ENCODE measurements at places on chromosomes 5 and 9.
A peak's percentile ranks its signal among the peaks of the same experiment; 100 is the strongest.

DNA sequence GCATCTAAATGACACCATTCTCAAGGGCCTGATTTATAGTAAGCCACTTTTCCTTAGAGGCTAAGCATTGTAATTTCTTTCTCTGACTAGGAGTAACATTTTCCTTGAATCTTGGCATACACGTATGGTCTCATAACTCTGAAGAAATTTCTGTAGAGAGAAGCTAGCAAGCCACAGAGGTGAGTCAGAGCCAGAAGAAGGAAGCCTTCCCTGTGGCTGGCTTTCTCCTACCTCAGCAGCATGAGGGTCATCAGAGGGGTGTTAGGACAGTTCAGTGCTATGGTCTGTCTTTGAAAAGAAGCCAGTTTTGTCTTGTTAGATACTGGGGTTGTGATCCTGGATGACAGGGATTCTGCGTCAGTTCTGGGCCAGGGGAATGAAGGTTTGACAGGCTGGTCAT, 3.2 kb downstream of the SNX30 start:
- no peak for DNase-seq

- DNase-seq: no peak
Observed at GRCh38 chr5:9318031-9318430, 227.8 kb downstream of the SEMA5A start.

DNA sequence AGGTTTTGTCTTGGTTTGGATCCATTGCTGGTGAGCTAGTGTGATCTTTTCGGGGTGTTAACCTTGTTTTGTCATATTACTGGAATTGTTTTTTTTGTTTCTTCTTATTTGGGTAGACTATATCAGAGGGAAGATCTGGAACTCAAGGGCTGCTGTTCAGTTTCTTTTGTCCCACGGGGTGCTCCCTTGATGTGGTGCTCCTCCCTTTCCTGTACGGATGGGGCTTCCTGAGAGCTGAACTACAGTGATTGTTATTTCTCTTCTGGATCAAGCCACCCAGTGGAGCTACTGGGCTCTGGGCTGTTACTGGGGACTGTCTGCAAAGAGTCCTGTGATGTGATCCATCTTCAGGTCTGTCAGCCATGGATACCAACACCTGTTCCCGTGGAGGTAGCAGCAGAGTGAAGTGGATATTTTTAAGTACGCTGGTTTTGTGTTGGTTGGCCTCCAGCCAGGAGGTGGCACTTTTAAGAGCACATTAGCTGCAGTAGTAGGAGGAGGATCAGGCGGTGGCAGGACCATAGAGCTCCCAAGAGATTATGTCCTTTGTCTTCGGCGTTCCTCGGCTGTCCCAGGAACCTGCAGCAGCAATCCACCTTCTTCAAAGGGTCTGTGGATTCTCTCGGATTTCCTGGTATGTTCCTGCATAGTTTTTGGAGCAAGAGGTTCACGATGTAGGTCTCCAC, 27.2 kb downstream of the SCAMP1 start:
- no peak for DNase-seq

GRCh38 chr5:176768174-176768970, 42.0 kb upstream of the UNC5A start:
- DNase-seq: no peak

GRCh38 chr9:71393005-71393404, 271.6 kb upstream of the TRPM3 start:
- DNase-seq: no peak

DNA sequence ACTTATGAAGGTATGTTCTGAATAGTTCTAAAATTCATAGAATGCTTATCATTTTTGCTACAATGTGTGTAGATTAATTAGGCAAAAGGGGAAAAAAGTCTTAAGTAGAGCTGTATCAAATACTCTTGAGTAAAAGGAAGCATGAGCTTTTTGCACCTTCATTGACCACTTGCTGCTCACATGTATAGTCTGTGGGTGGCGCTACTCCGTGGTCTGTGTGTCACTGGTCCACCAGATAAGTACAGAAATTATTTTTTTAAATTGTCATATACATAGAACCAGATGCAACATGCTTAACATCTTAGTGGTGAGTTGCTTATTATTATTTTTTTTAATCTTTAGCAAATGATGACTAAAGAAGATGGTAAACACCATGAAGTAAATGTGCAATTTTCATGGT, 130.2 kb downstream of the MAN2A1 start:
- no peak for DNase-seq

DNA sequence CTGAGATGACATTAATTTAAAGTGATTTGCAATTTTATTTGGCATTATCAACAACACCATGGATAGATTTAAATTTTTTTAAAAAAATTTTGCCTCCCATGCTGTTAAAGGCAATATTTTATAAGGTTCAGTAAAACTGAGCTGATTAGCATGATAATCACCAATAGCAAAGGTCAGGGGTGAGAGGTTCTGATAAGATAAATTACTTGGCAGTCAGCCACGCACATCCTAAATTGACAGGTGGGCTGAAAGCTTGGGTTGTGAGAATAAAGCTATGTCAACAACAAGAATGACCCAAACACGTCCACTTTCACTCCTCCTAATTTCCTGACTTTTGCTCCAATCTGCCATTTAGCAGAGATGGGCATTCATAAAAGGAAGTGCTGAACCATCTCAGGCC, 127.1 kb downstream of the LHFPL2 start:
- no peak for DNase-seq

GRCh38 chr5:131684051-131684450, 49.0 kb upstream of the RAPGEF6 start:
- DNase-seq: no peak

DNA sequence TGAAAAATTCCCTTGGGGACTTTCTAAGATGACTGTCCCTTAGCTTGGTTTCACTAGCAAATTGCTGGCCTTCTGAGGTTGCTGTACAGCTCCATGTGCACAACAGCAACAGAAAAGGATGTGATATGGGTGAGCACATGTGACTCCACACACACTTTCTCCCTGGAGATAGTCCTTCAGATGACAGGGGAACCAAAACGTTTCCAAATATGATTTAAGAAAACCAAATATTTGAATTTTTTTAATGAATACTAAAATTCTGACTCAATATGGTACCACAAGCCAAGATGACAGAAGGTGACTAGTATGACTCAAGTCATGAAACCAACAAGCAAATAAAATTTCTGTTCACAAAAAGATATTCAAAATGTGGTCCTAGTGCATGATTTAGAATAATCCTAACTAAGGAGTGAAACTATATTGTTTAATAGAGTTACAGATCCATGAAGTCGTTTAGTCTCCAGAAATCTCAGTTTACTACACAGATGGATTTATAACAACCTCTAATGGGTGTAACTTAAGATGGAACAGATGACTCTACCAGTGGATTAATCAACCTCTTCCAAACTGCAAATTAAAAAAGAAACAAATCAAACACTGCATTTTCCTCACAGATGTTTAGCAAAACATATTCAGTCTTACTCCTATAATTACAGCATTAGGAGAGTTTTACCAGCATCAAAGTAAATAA, 144.8 kb upstream of the PIK3R1 start:
- DNase-seq: peak; percentile 72

DNA sequence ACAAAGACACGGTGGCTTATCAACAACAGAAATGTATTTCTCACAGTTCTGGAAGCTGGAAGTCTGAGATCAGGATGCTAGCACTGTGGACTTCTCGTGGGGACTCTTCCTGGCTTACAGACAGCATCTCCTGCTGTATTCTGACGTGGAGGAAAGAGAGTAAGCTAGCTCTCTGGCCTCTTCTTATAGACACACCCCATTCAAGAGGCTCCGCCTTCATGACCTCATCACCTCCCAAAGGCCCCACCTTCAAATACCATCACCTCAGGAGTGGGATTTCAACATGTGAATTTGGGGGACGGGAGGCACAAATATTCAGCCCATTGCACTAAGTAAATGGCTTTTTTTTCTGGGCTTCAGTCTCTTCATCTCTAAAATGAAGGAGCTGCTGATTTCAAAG, 27.6 kb downstream of the KCNMB1 start:
- no peak for DNase-seq

GRCh38 chr5:35483780-35484179, 133.9 kb upstream of the SPEF2 start:
- DNase-seq: no peak

DNA sequence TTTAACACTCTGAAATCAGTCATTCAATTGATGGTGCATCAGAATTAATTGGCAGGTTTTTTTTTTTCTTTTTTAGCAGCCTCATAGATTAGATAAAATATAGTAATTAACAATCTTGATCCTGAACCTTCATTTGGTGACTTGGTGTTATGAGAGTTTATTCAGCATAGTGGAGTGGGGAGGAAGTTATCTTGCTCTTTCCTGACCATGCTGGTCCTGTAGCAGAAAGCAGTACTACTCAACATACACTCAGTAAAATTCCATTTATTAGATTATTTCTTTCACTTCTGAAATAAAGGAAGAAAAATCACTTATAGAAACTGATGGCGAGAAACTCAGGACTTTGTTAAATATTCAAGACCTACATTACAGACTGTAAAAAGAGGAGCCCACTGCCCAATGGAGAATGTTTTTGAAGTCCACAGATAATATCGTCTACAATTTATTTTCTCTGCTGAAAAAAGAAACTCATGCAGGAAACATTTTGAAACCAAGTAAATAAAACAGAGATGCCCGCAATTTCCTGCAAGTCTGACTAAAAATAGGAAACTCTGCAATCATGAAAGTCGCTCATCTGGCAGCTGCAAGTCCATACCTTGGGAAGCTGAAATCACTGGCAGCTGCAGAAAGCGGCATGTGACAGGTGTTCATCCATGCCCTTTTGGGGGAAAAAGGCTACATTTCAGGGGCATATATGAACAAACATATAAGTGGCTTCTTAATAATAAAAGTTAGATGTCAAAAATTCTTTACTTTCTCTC, 233.2 kb upstream of the RFX3 start:
- DNase-seq: no peak

DNA sequence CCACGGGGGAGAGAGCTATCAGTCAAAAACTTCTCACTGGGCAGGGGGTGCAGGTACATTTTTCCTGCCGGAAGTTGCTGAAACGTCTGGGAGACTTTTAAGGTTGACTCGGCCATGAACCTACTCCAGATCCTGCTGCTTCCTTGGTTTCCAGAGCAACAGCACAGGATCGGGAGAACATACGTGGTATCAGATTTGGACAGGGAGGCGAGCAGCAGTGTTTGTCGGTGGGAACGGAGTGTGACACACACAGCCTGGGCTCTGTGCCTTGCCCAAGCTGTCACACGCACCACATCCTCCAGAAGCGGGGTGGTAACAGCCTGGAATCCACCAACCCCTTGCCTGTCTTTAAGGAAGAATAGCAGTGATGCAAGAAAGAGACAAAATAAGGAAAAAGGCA, 276.5 kb downstream of the SLIT3 start:
- no peak for DNase-seq

- DNase-seq: no peak
Observed at GRCh38 chr5:32352685-32353084, 39.9 kb upstream of the MTMR12 start.
